Activated CD4-positive, alpha-beta T cell treated with anti-CD3 and anti-CD28 coated beads for 36 hours (primary cell): ENCODE measurements at places on chromosomes 7 and 10.
A peak's percentile ranks its signal among the peaks of the same experiment; 100 is the strongest.

- DNase-seq, result no peak
- H3K36me3 ChIP-seq, result no peaks in the 10 kb centered on the region
- no peak overlapping the region for H3K4me3 ChIP-seq
- peaks cover 44% of the 10 kb centered on the region for H3K27me3 ChIP-seq
- H3K4me1 ChIP-seq, result peaks cover 18% of the 10 kb centered on the region
- no peak overlapping the region for H3K27ac ChIP-seq
Measured at GRCh38 chr7:157689269-157690057, 352.7 kb downstream of the DNAJB6 start.

DNA sequence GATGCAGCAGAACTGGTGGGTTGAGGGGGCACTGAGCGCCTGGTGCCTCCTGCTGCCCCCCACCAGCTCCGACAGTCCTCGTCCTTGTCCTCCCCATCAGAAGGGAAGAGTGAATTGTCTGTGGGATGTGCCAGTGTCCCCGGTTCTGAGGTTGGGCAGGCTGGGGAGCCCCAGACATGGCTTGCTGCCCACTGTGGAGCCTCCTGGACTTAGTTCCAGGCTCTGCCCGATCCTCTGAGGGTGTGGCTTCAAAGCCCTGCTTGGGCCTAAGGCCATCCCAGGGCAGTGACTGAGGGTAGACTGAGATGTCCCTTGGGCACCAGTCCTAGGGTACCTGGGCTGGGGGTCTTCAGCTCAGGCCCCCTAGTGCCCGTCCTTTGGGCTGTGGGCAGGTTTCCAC lies 168.8 kb downstream of the RNF216 start:
- no peak overlapping the region for H3K4me3 ChIP-seq
- no peak overlapping the region for H3K27ac ChIP-seq

GRCh38 chr7:16211402-16211925 lies 209.9 kb downstream of the CRPPA start:
- H3K4me3 ChIP-seq, result no peak overlapping the region
- H3K4me1 ChIP-seq, result no peaks in the 10 kb centered on the region
- H3K36me3 ChIP-seq, result no peaks in the 10 kb centered on the region
- H3K27ac ChIP-seq, result no peak overlapping the region

DNA sequence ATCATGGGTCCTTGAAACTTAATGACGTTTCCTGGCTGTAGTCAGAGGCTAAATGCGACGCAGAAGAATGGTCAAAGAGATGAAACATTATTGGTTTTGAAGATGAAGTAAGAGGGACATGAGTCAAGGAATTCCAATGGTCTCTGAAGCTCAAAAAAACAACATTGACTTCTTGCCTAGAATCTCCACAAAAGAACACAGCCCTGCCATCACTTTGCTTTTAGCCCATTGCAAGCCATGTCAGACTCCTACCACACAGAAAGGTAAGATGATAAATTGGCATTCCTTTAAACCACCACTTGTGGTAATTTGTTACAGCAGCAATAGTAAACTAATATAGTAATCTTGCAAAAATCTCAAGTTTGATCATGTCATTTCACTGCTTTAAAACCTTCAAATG lies 109.4 kb downstream of the TMEM26 start:
- H3K27ac ChIP-seq, result no peak overlapping the region
- H3K4me3 ChIP-seq, result no peak overlapping the region
- no peaks in the 10 kb centered on the region for H3K27me3 ChIP-seq

GRCh38 chr10:61752111-61753011 lies 89.6 kb downstream of the CABCOCO1 start:
- peak overlapping the region; percentile 44 for H3K27ac ChIP-seq
- no peaks in the 10 kb centered on the region for H3K27me3 ChIP-seq
- no peaks in the 10 kb centered on the region for H3K36me3 ChIP-seq
- peaks cover 33% of the 10 kb centered on the region for H3K4me1 ChIP-seq
- no peak overlapping the region for H3K4me3 ChIP-seq
- no peak for DNase-seq

DNA sequence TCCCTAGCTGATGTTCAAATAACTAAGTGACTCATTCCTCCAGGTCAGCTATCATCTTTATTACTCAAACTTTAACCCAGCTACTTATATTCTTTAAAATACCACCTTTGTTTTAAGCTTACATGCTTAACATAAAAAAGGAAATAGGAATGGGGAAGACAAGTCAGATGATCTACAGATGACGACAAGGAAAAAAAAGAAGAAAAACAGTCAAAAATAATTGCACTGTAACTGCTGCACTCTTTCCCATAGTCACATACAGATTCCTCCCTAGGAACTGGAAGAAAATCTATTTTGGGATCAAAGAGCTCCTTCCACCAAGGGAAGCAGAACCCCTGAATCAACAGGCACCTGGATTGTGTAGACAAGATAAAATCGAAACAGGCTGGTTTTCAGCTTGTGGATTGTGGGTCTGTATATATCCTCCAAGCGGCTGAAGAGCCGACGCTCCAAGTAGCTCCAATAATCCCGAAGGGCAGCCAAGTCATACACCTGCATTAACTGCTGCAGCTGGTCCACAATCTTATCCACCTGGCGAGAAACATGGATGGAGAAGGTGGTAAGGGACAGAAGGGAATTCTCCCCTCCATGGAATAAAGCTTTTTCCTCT lies 2.0 kb downstream of the WDR91 start:
- peaks cover 13% of the 10 kb centered on the region for H3K36me3 ChIP-seq
- H3K4me3 ChIP-seq, result no peak overlapping the region

- H3K4me1 ChIP-seq, result peaks cover 5% of the 10 kb centered on the region
- no peak overlapping the region for H3K4me3 ChIP-seq
- no peak for DNase-seq
- no peaks in the 10 kb centered on the region for H3K27me3 ChIP-seq
- peaks cover 5% of the 10 kb centered on the region for H3K36me3 ChIP-seq
Measured at GRCh38 chr10:28094121-28094520, 95.2 kb upstream of the ODAD2 start.

DNA sequence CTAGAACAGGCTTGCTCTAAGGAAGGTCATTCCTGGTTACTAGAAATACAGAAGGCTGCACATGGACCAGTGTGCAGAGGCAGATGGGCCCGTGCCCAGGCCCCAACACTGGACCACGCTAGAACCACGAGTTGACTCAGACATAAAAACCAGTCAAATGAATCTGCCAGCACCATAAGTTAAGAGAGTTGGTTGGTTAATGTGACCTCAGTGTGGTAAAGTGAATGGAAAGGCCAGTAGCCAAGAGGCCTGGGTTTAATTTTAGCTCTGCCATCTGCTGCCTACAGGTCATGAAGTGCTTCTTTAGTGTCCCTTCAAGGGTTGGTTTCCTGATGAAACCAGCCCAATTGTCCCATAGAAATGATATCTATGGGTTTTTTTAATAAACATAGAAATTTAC lies 329.6 kb upstream of the NRP1 start:
- H3K27ac ChIP-seq, result no peak overlapping the region
- H3K4me1 ChIP-seq, result no peaks in the 10 kb centered on the region
- H3K36me3 ChIP-seq, result no peaks in the 10 kb centered on the region

GRCh38 chr7:38154278-38154677 lies 23.8 kb upstream of the STARD3NL start:
- no peak overlapping the region for H3K4me3 ChIP-seq
- no peak for DNase-seq
- no peak overlapping the region for H3K27ac ChIP-seq
- H3K27me3 ChIP-seq, result peaks cover 4% of the 10 kb centered on the region

GRCh38 chr10:33938001-33938400 lies 603.5 kb upstream of the NRP1 start:
- no peaks in the 10 kb centered on the region for H3K36me3 ChIP-seq
- no peaks in the 10 kb centered on the region for H3K4me1 ChIP-seq
- DNase-seq, result no peak
- H3K27me3 ChIP-seq, result peaks cover 5% of the 10 kb centered on the region
- H3K4me3 ChIP-seq, result no peak overlapping the region
- H3K27ac ChIP-seq, result no peak overlapping the region

GRCh38 chr7:18788026-18788425 lies 292.5 kb downstream of the HDAC9 start:
- no peaks in the 10 kb centered on the region for H3K36me3 ChIP-seq
- H3K27me3 ChIP-seq, result no peaks in the 10 kb centered on the region
- DNase-seq, result no peak
- no peaks in the 10 kb centered on the region for H3K4me1 ChIP-seq
- H3K4me3 ChIP-seq, result no peak overlapping the region

DNA sequence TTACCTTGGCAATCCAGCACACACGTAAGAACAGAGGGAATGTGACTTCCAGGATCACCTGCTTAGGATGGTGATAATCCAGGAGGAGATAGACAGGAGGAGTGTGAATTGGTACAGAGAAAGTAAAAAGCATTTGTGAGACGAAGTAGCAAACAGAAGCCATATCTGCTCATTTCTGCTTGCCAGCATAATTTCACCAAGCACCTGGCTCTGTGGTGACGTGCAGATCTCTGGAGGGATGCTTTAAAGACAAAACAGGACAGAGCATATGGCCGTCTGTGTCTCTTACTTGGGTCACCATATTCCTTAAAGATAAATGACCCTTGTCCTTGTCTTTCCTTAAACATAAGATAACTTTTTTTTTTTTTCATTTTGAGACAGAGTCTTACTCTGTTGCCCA lies 90.2 kb upstream of the ARHGAP21 start:
- no peak overlapping the region for H3K4me3 ChIP-seq
- no peaks in the 10 kb centered on the region for H3K27me3 ChIP-seq
- no peak overlapping the region for H3K27ac ChIP-seq
- H3K4me1 ChIP-seq, result peaks cover 3% of the 10 kb centered on the region
- H3K36me3 ChIP-seq, result no peaks in the 10 kb centered on the region

DNA sequence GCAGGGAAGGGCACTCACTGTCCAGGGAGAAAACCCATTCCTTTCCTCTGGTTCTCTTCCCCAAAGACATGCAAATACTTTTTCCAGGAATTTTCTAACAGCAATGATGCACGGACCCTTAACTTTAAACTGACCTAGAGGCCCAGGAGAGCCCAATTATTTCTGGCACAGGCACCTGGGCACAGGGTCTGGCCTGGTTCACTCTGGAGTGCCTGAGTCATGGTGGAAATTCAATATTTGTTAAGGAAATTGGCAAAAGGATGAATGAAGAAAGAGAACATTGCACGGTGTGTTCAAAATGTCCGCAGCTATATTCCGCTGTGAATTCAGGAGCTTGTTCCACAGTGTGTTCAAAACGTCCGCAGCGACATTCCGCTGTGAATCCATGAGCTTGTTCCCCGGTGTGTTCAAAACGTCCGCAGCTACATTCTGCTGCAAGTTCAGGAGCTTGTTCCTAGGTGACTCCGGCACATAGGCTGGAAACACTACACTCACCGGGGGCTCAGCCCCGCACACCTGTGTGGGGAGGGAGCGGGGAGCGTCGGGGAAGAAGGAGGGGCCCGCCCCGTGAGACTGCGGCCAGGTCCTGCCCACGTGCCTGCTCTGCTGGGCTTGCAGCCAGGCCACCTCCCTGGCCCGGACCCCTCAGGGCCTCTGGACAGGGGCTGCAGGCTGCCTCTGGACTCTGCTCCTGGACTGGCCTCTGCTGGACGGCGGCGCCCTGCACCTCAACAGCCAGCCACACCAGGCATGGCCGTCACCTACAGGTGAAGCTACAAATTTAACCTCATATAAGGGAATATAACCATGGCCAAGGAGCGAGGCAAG lies 72.0 kb upstream of the FAM20C start:
- no peak overlapping the region for H3K27ac ChIP-seq
- H3K4me1 ChIP-seq, result no peaks in the 10 kb centered on the region
- H3K4me3 ChIP-seq, result no peak overlapping the region
- H3K36me3 ChIP-seq, result no peaks in the 10 kb centered on the region
- peaks cover 14% of the 10 kb centered on the region for H3K27me3 ChIP-seq
- no peak for DNase-seq

DNA sequence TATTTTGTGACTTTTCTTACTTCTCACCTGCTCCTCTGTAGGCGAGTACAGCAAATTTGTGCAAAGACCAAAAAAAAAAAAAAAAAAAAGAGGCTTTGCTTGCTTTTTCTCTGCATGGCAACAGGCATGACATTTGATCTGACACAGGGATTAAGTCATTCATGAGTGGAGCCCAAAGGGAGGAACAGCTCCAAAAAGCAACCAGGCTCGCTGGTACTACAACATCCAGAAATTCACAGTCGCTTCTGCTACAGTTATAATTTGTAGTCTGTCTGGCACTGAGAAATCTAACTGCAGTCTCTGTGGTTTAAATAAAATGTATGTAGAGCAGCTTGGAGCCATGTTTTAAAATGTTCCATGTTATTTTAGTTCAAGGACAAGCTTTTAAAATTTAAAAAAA lies 31.7 kb downstream of the MKX start:
- H3K36me3 ChIP-seq, result no peaks in the 10 kb centered on the region
- H3K27ac ChIP-seq, result no peak overlapping the region
- no peak overlapping the region for H3K4me3 ChIP-seq
- H3K27me3 ChIP-seq, result peaks cover 19% of the 10 kb centered on the region
- no peaks in the 10 kb centered on the region for H3K4me1 ChIP-seq

- H3K4me3 ChIP-seq, result peak overlapping the region; percentile 54
- peak; percentile 84 for DNase-seq
- H3K4me1 ChIP-seq, result peaks cover 8% of the 10 kb centered on the region
- H3K27me3 ChIP-seq, result peaks cover 11% of the 10 kb centered on the region
Measured at GRCh38 chr7:64876792-64877713, 26.0 kb upstream of the ZNF273 start.

DNA sequence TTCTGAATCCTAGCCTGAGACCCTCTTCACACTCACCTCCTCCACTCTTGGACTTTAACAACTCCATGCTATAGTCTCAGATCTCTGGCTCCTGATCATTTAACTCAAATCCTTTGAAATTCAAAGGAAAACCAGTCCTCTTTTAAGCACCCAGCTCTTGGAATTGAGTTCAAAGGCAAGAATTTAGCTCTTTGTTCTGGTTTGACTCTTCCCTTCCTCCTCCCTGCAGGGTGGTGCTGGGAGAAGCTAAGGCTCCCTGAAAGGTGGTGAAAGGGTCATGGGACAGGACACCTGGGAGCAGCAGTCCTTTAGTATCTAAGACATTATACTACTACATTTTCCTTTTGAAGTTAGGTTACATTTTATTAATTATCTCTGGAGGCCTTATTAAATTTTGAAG lies 259.4 kb downstream of the CCSER2 start:
- H3K27ac ChIP-seq, result no peak overlapping the region
- H3K4me1 ChIP-seq, result no peaks in the 10 kb centered on the region
- no peak overlapping the region for H3K4me3 ChIP-seq
- H3K27me3 ChIP-seq, result no peaks in the 10 kb centered on the region
- no peaks in the 10 kb centered on the region for H3K36me3 ChIP-seq
- DNase-seq, result no peak

DNA sequence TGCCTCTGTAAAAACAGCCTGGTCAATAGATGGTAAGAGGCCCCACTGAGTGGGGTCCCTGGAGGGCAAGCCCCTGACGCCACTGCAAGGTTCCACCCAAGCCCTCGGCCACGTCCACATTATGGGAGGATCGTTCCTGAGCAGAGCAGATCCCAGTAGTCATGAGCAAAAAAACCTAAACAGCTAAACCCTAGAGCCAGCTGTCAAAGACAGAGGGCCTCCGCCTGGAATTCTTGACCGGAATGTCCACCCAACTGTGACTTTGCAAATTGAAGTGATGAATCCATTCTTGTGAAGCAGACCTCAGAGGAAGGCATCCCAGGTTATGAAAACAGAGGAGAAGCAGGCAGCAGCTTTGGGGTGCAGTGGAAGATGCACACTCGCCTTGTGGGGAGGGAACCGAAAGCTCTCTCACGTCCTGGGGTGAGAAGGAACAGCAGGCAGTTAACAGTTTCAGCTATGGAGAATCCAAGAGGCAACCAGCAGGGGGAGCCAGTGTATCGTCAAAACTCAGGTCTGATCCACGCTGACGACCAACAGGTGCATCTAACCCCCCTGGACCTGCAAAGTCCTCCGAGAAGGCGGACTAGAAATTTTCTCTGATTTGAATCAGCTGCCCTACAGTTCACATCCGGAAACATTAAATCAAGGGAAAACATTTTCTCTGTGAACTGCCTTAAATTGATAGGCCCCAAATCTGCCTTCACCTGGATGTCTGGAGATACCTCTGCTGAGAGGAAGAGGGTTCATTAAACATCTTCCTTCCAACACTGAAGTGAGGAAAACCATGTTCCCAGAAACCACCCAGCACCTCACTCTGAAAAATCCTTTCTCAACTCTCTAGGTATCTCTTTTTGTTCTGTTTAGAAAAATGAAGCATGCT lies 139.1 kb upstream of the PFKP start:
- H3K27me3 ChIP-seq, result peaks cover 24% of the 10 kb centered on the region
- DNase-seq, result peak; percentile 88
- H3K36me3 ChIP-seq, result no peaks in the 10 kb centered on the region
- no peak overlapping the region for H3K4me3 ChIP-seq
